ENCODE measurements at places on chromosomes 6 and 20.

DNA sequence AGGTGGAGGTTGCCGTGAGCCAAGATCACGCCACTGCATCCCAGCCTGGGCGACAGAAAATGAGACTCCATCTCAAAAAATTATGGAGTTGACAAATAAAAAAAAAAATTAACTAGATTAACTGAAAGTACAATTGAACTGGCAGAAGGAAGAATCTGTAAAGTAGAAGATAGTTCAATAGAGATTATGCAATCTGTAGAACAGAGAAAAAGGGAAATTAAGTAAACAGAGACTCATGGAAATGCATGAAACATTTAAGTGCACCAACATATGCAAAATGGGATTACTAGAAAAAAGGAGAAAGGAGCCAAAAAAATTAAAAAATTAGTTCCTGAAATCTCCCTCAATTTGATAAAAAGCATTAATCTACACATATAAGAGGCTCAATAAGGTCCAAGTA is 188.8 kb upstream of the KHDRBS2 start:
- DNase-seq, result no peak

GRCh38 chr6:113576310-113576709 is 280.8 kb upstream of the MARCKS start:
- no peak for DNase-seq

- no peak for DNase-seq
Observed at GRCh38 chr6:39224011-39224410, 5.3 kb downstream of the KCNK5 start.

GRCh38 chr6:64672651-64673050 is 1034.4 kb downstream of the EYS start:
- no peak for DNase-seq

DNA sequence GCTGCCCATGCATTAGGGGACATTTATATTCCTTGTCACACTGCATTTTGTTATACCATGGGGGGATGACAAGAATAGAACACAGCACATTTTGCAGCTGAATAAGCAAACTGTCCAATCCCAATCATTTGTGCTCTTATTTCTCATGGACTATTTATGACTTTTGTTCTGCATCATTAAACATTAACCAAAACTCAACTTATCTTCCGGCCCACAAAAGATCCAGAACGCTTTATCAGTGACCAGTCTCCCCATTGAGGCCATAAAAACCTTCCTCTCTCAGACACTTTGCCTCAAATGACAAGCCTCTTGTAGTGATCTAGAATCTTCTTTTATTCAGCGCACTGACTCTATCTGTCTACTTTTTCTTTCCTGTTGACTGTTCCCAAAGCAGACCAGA is 28.4 kb upstream of the FOXQ1 start:
- DNase-seq, result no peak

- DNase-seq, result no peak
Observed at GRCh38 chr6:161271343-161272030, 2.4 kb downstream of the AGPAT4 start.

GRCh38 chr6:46949632-46950280 is 28.0 kb upstream of the ADGRF5 start:
- no peak for DNase-seq

DNA sequence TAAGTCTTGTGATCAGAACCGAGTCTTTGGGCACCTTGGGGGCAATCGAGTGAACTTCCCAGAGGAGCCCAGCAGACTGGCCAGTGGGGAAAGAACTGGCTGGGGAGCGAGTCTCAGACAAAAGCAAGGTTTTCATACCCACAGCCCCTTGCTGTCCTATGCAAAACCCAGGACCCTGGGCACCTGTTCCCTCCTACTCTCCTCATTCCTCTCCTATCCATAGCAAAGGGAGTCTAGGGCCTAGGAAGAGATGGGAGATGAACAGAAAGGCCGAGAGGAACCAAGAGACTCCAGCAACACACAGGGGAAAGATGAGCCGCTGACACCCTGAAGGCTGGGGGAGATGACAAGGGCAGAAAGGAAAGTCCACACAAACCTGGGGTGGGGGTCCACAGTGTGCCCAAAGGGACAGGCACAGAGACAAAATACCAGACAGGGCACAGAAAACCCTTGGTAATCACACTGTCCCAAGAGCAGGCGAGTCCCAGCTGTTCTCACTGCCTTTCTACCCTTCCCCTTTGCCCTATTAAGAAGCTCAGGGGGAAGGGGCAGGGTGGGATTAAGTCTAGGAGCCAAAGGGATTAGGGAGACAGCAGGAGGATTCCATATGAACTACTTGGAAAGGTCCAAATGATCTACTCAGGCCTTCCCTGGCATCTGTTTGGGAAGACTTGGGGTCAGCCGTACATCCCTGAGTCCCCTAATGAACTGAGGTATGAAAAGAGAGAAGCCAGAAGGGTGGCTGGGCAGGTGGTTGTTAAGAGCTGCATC is 6.5 kb downstream of the PPP1R18 start:
- DNase-seq, result no peak

GRCh38 chr20:14127514-14128223 is 132.4 kb downstream of the MACROD2 start:
- DNase-seq, result no peak

DNA sequence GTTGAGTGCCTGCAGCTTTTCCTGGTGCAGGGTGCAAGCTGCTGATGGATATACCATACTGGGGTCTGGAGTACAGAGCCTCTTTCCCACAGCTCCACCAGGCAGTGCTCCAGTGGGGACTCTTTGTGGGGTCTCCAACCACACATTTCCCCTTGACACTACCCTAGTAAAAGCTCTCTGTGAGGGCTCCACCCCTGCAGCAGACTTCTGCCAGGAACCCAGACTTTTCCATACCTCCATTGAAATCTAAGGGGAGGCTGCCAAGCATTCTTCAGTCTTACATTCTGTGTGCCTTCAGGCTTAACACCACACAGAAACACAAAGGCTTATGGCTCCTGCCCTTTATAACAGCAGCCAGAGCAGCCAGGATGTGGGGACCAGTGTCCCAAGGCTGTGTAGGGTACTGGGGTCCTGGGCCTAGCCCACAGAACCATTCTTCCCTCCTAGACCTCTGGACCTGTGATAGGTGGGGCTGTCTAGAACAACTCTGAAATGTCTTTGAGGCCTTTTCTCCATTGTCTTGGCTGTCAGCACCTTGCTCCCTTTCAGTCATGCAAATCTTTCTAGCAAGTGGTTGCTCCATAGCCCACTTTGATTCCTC is 65.7 kb downstream of the TBXT start:
- DNase-seq, result no peak

GRCh38 chr20:23265226-23265625 is 85.4 kb upstream of the NXT1 start:
- DNase-seq, result no peak

- DNase-seq, result no peak
Observed at GRCh38 chr6:9878535-9878934, 536.3 kb downstream of the TFAP2A start.

GRCh38 chr6:116922853-116923548 is 46.0 kb downstream of the RFX6 start:
- no peak for DNase-seq

DNA sequence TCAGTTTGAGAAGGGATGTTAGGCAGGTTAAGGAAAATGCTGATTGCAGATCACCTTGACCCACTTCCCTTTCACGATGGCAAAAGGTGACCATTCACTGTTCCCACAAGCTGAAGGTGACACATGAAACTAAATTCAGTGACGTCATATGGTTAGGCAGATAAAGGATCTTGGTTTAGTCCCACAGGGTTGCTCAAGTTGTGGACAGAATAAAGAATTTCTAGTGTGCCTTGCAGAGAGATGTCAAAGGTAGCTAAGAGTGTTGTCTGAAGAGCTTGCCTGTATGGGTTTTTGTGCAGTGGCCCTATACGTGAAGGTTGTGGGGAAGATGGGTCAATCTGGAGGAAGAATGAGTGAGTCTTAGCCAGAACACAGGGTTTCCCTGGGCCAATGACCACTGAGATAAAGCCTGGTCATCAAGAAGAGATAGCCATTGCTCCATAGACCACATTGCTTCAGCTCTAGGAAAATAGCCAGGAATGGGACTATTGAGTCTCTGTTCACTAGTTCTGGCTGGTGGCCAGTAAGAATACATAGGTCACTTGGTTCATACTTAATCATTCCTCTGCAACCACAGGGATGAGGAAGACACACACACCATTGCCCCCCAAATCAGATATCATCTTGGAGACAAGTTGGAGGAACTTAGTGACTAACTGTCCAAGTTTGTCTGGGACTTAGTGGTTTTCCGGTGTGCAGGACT is 148.5 kb upstream of the ATXN1 start:
- DNase-seq, result no peak

- DNase-seq, result no peak
Observed at GRCh38 chr6:64227863-64228262, 592.3 kb downstream of the PHF3 start.

GRCh38 chr6:29990931-29991330 is 48.6 kb downstream of the HLA-A start:
- DNase-seq, result no peak

DNA sequence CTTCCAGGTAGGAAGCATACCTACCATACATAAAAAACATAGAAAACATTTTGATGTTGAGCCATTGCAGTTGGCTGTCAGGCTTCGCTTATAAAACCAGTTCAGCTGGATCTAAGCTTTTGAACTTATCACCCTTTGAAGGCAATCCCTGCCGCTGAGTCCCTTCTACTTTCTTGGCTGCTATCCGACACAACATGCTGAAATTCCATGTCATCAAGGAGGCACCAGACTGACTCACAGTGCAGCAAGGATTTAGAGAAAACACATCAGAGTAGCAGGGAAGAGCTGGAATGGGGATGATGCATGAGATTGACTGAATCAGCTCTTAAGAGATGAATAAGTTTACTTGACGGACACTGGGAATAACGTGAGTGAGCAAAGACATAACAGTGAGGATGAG is 135.0 kb upstream of the MAN1A1 start:
- no peak for DNase-seq

DNA sequence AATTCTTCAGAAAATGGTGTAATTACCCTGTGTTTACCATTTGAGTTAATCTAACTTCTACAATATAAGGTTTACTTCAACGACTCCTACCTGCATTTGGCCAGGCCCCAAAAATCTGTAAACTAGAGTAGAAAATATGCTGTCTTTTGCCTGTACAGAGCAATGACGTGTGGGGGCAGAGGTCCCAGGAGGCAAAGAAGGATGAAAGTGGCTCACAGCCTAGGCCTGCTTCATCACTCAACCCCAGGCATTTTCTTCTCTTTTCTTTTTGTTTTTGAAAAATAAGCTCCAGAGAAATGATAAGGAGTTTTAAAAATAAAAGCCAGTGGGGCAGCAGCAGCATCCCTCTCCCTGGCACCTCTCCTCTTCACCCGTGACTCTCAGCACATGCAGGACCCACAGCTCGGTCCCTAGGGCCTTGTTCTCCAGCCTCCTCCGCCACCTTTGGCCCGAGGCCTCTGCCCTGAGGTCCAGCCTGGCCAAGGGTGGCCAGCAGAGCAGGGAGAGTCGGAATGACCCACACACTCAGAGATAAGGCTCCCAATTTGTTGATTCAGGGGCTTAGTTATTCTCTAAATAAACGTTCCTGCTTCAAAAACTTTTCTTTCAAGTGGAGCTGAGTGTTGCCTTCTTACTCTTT is 310.3 kb upstream of the RNF24 start:
- no peak for DNase-seq

- no peak for DNase-seq
Observed at GRCh38 chr6:44665143-44665542, 277.6 kb downstream of the CDC5L start.

- no peak for DNase-seq
Observed at GRCh38 chr6:53984163-53984562, 127.1 kb upstream of the MLIP start.

DNA sequence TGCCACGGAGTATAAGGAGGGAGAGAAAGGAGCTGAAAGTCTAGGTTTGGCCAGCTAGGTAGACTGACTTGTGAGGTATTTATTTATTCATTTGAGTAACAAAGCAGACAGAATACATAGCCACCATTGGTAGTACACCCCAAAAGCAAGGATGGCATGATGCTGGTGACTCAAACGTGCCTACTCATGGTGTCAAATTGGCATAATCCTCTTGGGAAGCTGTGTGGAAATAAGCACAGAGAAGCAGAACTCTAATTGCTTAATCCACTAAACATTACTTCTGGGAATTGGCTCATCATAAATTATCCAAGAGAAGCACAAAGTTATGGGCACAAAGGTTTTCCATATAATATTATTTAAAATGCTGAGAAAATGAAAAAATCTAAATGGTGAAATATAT is 2.5 kb downstream of the DEFB132 start:
- DNase-seq, result no peak

All from erythroblast (primary cell).